ENCODE measurements at places on chromosomes 1 and 21. TPM values are rescaled to one million over a fixed set of nuclear protein-coding genes. Genes with fewer than 3 reads are reported as not detected.

The LY9 gene
- total RNA-seq = not detected

The CHIA gene
- not detected for total RNA-seq

DNA sequence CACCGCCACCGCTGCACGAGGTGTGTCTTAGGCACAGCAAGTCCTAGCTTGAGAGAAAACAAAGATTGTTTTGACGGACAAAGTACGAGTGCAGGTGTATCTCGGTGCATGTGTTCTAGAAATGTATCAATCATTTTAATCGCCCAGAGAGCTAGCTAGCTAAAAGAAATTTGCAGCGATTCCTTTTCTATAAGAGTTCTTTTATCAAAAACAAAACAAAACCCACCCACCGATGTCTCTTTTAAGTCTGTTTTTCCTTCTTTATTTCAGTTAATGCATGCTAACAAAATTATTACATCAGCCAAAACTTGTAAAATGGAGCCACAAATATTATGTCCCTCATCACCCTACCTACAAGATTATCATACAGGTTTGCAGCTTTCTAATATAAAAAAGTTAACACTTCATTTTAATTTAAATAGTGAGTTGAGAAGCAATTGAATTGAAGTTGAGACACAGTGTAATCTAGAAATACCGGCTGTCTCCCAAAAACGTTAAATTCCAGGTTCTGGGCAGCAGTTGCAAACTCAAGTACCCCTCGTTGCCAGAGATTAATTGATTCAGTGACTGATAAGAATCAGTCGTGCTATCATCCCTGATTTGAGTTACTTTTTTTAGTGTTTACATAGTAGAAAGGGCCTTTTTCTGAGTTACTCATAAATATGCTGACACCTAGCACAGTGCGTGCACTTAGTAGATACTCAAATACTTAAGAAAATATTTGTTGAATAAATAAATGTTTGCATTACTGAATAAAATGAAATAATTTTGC is 1.5 kb upstream of the SYDE2 start:
- DNase-seq = no peak

- no peak for DNase-seq
Observed at GRCh38 chr21:42055425-42055824, 15.7 kb upstream of the UMODL1 start.

DNA sequence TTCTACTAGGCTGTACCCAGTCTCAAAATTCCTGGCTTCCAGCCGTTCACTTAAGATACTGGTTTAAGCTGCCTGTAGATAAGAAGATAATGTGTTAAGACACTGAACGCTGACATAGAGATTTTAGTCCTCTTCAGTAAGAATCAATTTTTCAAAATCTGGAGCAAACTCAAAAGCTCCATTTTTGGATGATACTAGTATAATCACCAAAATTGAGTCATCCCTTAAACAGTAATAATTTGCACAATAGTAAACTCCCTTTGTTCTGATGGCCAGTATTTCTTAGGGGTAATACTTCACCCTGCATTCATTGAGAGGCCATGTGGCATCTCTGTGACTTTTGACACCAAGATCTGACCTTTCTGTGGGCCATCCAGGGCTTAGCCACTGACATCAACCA is 299.8 kb upstream of the USP25 start:
- no peak for DNase-seq

Data from fibroblast of villous mesenchyme (primary cell).